LHCN-M2 (cell line): ENCODE measurements at places on chromosomes 1 and 21.
A peak's percentile ranks its signal among the peaks of the same experiment; 100 is the strongest.

GRCh38 chr1:12739613-12740012 is 6.4 kb upstream of the CFAP107 start:
- no peak for DNase-seq

DNA sequence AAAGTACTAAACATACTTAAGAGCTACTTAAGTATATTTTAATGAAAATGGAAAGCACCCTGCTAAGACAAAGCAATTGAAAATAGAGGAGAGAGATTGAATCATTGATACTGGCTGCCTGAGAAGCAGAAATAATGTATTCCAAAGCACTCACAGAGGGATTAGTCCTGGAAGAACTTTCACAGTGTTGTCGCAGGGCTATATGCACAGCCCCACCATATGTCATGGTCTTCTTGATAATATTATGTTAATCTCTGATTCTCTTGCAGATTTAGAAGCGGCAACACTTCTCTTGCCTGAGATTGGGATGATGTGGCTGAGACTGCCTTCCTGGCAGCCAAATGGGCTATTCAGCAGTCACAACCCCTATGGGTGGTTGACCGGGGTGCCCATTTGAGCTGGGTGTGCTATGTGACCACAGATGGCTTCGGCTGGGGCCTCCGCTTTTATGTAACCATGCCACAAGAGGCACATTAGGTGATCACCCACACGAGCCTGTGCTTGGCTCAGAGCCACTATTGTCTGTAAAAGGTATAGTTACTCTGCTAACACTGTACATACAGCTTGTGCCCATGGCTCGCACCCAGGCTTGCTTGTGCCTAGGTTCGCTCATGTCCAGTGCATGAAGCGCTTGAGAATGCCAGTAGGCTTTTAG is 152.2 kb upstream of the SGIP1 start:
- no peak for DNase-seq

GRCh38 chr1:217014066-217014465 is 290.8 kb upstream of the ESRRG start:
- no peak for DNase-seq

- DNase-seq: peak; percentile 49
Observed at GRCh38 chr21:29501451-29501850, 202.7 kb downstream of the BACH1 start.

DNA sequence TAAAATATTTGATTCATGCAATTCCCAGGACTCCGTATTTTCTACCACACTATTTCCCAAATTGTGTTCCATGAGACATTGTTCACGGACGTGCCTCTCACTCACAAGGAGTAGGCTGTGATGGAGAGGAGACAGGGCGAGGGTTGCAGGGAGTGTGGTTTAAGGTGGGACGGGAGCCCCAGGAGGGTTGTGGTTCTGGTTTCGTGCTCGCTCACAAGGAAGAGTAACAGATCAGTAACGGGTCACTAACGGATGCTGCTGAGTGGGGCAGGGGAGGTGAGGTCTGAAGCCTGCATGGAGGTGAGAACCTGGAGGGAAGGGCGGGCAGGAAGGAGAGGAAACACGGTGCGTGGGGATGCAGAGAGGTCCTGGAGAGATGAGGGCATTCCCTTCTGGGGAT is 28.8 kb downstream of the TFF3 start:
- no peak for DNase-seq

DNA sequence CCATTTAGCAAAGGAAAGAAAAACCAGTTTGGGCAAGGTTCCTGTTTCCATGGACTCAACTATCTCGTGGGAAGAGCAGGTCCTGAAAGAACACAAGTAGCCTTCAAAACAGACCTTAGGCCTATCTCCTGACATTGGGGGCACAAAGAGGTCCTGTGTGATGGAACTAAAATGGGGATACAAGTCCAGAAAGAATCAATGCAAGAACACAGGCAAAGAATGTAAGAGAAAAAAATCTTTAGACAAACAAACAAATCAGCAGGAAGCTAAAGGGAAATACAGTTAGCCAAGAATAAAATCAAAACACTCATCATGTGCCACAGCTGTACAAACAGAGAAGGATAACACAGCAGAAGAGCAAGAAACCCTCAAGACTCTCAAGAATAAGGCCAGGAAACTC is 28.2 kb downstream of the SLC30A10 start:
- DNase-seq: peak; percentile 41

GRCh38 chr1:55120538-55120937 is 81.2 kb downstream of the PCSK9 start:
- no peak for DNase-seq
